ENCODE measurements at places on chromosomes 6 and 20.
A peak's percentile ranks its signal among the peaks of the same experiment; 100 is the strongest.

DNA sequence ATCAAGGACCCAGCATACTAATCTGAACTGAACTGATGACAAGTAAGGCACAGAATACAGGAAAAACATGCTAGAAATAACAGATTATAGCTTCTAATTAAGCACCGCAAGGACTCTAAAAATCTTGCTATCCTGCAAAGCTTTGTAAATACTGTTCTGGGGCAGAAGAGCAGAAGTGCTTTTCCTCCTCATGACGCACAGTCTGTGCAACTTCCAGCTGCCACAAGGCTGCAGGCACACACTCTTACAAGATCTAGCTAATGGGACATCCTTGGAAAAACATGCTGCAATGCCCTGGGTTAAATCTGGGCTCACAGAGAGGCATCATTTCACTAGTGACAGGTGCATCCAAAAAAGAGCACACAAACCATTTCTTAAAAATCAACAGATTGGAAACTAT, 188.6 kb downstream of the GJA10 start:
- no peak for DNase-seq

DNA sequence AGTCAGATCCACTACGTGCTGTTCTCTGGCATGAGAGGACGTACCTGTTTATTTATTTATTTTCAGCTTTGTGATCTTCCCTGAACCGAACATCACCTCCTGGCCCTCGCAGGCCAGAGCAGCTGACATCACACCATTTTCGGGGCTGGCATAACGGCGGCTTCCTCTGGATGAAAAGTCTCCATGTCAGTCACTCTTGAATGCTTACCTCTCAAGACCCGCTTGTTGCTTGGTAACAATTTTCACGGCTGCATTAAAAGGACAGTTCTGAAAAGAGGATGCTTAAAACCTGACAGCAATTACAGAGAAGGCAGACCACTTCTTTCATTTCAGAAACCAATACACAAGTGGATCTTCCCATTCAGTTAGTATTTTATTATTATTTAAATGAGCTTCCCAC, 159.8 kb upstream of the CDH4 start:
- DNase-seq: no peak

DNA sequence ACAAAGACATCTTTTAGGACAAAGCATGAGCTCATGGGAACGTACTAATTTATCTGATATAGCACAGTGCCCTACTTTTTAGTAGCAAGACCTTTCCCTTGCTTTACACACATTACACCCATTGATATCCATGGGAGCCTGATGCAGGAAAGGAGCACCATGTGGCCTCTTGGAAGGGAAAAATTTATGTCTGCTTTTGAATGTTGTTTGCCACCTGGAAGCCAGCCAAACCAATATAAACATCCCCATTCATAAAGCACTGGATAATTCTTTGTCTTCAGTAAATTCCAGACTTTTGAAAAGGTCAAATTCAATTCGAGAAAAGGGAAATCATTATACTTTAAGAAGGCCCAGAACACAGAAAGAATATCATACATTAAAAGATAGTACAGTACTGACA, 152.3 kb upstream of the BEND6 start:
- DNase-seq: no peak

GRCh38 chr20:19688031-19688806, 69.8 kb upstream of the RIN2 start:
- peak; percentile 59 for DNase-seq

DNA sequence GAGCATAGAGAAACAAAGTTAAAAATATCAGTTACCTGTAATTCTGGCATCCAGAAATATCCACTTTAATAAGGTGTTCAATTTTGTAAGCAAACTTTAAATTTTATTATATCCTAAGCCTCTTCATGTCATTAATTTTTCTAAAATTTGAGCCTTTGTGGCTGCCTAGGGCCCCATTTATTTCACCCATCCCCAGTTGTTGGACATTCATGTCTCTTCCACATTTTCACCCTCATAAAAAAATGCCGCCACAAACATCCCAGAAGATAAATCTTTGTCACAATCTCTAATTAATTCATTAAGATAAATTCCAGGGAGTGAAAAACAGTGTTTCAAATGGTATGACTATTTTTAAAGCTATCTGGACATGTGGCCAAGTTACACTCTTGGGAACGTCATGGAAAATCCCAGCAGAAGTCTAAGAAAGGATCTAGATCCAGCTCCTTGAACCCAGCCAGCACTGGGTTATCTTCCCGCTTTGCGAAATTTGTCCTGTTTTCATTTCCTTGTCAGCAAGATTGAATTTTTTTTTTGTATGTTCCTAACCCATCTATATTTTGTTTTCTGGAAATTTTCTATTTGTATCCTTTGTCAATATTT, 97.2 kb downstream of the TMEM242 start:
- DNase-seq: no peak

DNA sequence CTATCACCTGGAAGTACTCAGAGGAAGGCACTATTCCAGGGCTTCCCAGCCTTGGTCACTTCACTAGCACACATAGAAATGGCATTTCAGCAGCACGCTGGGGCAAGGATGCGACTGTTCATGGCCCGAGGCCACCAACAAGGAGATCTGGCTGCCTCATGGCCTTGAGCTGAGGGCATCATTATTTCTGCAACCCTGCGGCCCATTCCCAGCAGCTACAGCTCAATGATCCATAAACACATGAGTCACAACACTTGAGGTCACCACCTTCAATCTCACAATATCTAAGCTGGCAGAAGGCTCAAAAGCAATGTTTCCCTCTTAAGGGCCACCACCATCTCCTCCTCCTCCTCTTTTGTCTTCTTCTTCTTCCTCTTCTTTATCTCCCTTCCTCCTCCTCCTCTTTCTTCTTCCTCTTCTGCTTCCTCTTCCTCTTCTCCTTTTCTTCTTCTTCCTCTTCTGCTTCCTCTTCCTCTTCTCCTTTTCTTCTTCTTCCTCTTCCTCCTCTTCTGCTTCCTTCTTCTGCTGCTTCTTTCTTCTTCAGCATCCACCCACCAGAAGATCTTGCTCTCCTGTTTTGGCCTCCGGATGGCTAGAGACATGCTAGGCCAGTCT, 382.9 kb upstream of the CNR1 start:
- DNase-seq: no peak

GRCh38 chr6:140663094-140663493, 1288.6 kb upstream of the CITED2 start:
- no peak for DNase-seq

GRCh38 chr6:33410050-33410710, 634 bp upstream of the PHF1 start:
- DNase-seq: peak; percentile 97

DNA sequence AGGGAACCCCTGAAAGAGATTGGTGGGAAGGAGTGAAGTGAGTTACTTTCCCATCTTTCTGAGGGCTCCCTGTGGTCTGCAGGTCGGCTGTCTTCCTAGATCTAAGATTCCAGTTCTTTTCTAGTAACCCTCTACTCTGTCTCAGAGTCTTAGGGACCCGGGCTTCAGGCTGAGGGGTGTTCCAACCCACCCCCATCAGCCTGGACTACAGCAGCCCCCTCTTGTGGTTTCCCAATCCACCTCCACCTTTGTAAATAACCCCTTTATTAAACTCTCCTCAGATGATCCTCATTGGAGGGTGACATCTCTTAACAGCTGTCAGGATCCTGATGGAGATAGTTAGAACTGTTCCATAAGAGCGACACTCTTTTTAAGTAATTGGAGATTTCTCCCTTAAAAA, 300.4 kb downstream of the LRFN2 start:
- no peak for DNase-seq

- DNase-seq: no peak
Measured at GRCh38 chr6:3882866-3883265, 33.7 kb downstream of the FAM50B start.

DNA sequence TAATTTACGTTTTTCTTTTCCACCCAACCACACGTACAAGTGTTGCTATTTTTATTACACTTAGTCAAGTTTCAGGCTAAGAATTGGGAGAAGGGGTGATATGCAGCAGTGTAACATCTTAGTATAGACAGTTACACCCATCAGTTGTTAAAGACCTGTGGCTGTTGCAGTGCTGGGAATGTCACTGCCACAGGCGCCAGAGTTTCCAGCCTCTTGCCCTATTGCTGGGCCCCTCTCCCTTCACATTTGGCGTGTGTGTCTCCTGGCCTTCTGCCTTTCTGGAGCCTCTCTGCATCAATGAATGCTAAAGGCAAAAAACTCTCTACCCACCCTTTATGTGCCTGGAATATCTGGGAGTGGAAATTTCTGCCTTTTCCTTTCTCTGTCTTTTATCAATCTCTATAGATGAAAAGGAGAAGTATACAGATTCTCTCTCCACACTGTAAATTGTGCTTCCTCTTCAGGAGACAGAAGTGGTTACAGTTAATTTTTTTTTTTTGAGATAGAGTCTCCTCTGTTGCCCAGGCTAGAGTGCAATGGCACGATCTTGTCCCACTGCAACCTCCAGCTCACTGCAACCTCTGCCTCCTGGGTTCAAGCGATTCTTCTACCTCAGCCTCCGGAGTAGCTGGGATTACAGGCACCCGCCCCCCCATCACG, 73.0 kb downstream of the TIAM2 start:
- DNase-seq: no peak

DNA sequence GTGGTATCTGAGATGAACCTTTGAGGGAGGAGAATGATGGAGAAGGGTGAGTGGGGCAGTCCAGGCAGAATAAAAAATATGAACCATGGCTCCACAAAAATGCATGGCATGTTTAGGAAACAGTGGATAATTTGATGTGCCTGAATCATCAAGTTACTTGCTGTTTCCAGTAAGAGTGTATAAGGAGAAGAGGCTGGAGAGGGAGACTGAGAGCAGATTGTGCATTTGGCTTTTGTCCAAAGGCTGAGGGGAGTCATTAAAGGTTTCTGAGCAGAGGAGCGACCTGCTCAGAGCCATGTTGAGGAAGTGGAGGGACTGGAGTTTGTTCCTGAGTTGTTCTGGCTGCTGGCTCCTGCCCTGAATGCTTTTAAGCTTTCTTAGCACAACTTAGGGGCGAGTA, 6.1 kb downstream of the MMP24 start:
- DNase-seq: no peak

GRCh38 chr6:121885399-121886152, 450.1 kb downstream of the GJA1 start:
- no peak for DNase-seq

GRCh38 chr6:64256483-64256882, 620.9 kb downstream of the PHF3 start:
- no peak for DNase-seq

DNA sequence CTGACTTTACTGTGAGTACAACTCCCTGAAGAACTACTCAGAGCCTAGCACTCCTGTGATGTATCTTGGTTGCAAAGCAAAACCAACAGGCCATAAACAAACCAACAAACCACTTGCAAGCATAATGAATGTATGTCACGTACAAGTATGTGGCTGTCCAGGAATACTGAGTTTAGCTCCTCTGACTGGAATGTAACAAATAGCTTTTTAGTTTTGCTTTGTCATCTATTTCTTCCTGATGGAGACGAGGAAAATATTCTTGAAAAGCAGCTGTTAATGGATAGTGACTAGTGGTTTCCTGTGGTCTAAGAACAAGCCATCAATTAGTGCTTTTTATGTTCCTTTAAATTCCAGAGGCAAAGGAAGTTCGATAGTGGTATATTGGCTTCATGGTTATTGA, 101.9 kb upstream of the LY86 start:
- no peak for DNase-seq

- no peak for DNase-seq
Measured at GRCh38 chr6:108575905-108576494, 15.3 kb downstream of the FOXO3 start.

- DNase-seq: no peak
Measured at GRCh38 chr20:32440758-32441078, 82.6 kb downstream of the ASXL1 start.

DNA sequence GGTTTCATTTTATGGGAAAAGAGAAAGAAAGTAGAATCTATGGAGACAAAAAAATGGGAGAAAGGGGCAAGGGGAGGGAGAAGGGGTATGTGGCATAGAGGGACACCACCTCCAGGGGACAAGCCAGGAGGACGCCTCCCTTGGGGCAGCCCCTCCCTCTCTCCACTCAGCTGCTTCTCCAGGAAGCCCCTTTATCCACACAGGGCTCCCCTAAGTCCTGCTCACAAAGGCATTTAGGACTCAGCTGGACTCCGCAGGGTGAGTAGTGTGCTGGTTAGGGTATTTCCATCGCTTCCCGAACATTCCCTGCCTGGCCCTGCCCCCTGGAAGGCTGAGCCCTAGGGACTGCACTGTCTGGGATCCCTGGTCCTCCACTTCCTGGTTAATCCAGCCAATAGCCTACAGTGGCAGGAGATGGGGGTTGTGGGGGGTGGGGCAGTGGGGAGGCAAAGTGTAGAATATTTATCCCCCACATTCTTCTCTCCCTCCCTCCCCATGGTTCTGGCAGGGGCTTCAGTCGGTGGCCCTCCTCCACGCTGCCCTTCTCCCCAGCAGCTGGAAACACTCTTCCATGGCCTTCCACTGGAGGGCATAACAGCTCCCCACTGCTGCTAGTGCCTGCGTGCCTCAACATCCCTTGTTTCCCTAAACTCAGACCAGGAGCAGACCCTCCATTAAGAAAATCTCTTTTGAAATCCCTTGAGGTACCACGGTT, 84.8 kb downstream of the SNX5 start:
- DNase-seq: no peak

GRCh38 chr6:22600059-22600458, 30.7 kb downstream of the HDGFL1 start:
- no peak for DNase-seq

GRCh38 chr6:76681781-76682180, 609.3 kb upstream of the IMPG1 start:
- no peak for DNase-seq

DNA sequence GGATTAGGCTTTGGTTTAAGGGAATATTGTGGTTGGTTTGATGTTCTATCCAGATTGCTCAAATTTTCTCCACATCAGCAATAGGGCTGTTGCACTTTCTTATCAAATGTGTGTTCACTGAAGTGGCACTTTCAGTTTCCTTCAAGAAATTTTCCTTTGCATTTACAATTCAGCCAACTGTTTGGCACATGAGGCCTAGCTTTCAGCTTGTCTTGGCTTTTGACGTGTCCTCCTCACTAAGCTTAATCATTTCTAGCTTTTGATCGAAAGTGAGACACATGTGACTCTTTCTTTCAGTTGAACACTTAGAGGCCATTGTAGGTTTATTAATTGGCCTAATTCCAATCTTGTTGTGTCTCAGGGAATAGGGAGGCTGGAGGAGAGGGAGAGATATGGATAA, 104.8 kb downstream of the FLRT3 start:
- DNase-seq: no peak

- DNase-seq: peak; percentile 89
Measured at GRCh38 chr6:27893836-27894807, 18.1 kb downstream of the OR2B2 start.

DNA sequence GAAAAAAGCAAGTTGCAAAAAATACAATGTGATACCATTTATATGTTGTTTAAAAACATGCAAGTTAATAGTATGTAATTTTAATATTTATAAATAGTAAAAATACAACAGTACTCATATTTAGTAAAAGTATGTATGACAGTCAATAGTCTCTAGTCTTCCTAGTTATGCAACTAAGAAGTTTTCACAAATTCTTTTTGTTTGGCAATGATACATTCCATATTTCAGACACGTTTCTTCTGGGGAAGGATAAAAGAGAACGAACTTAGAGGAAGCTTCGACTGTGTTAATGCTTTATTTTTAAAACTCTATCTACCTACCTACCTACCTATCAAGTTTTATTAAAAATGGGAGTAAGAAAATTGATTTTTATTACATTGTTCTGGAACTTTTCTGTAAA, 77.7 kb downstream of the UBE3D start:
- no peak for DNase-seq

- DNase-seq: no peak
Measured at GRCh38 chr6:159844737-159845645, 44.9 kb downstream of the PNLDC1 start.
